ENCODE measurements at places on chromosomes 2 and 18.
A peak's percentile ranks its signal among the peaks of the same experiment; 100 is the strongest.

GRCh38 chr2:26576565-26577441, 64.4 kb downstream of the CIB4 start:
- no peak for DNase-seq

DNA sequence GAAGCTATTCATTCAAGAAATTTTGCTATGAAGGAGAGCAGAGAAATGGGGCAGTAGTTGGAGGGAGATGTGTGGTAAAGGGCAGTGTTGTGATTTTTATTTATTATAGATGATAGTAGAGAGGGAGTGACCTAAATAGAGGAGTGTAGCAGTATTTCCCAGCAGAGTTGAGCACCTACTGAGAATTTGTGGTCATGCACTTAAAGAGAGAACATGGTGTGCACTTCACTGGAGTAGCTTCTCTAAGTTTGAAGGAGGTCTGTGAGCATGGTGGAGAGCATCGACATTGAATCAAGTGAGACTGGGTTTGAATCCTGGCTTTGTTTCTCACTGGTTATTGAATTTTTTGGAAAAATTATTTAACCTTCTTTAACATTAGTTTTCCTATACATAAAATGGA, 129.2 kb downstream of the AQP4 start:
- no peak for DNase-seq

GRCh38 chr2:10601866-10602566, 87.8 kb downstream of the NOL10 start:
- DNase-seq: no peak

GRCh38 chr18:32588191-32588590, 117.5 kb upstream of the GAREM1 start:
- DNase-seq: no peak

DNA sequence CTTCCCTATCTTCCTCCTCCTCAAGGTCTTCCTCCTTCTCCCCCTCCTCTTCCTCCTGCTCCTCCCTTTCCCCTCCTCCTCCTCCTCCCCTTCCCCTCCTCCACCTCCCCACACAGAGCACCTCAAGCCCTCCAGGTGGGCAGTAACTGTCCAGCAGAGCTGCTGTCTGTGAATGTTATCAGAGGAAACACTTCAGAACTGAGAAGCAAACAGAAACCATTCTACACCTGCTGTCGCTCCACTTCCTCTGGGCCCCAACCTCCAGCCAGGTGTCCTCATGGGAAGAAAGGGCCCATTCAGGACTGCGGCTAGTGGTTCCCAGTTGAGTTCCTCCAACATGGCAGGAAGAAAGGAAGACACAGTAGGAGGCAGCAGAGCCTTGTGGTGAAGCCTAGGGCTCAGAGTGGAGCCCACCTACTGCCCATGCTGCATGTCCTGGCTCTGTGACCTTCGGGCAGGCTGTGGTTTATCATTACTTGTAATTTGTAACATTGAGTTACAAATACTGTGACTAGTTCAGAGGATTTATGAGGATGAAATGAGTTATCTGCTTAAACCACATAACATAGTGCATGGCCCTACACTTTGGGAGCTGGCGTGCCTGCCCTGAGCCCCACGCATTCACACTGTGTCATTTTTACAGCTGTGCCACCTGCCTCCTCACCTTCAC, 165.9 kb upstream of the ID2 start:
- no peak for DNase-seq

GRCh38 chr2:184906709-184907108, 308.4 kb downstream of the ZNF804A start:
- no peak for DNase-seq

- no peak for DNase-seq
Observed at GRCh38 chr2:238320648-238321281, 447 bp downstream of the TRAF3IP1 start.

DNA sequence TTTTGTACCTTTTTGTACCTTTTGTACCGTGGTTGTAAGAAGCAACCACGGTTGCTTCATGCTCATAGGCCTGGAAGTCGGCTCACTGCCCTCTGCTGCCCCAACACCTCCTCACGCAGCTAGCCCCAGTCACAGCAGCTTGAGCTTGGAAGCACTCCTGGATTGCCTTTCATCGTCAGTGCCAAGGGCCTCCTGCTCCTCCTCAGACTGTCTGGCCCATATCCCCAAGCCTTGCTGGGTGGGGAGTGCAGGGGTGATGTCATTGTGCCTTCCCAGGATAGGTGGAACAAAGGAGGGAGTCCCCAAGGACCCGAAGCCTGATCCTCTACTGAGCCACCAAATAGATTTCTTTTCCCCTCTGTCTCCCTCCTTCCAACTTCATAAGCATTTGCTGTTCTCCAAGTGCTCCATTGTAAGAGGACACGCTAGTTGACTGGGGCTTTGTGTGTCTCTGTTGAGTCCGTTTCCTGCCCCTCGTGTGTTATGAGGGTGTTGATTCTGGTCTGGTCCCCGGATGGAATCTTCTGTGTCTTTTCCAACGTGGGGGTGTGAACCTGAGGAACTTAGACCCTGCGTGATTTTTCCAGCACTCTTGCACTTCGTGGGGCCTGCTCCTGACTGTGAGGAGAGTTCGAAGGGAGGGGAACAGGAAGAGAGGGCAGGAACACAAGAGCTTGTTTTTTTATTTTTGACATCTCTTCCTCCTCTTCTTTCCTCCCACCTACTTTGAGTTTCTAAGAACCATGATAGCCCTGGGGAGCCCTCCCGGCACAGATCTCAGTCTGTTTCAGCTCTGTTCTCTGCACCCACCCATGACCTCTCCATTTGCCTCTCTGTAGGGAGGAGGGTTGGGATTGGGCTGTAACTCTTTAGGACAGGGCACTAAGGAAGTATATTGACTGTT, 127.2 kb upstream of the EML6 start:
- peak; percentile 81 for DNase-seq

GRCh38 chr2:59936048-59936447, 617.4 kb downstream of the BCL11A start:
- no peak for DNase-seq

- DNase-seq: no peak
Observed at GRCh38 chr2:75022516-75022915, 64.1 kb downstream of the POLE4 start.

DNA sequence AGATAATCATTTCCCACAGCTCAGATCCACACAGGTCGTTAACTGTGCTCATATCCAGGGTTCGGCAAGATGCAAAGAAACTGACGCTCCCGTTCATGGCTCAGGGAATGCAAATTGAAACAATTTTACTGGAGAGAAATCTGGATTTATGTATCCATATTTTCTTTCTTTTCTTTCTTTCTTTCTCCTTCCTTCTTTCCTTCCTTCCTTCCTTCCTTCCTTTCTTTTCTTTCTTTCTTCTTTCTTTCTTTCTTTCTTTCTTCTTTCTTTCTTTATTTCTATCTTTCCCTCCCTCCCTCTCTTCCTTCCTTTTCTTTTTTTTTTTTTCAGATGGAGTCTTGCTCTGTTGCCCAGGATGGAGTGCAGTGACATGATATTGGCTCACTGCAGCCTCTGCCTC, 20.0 kb upstream of the POMC start:
- no peak for DNase-seq

DNA sequence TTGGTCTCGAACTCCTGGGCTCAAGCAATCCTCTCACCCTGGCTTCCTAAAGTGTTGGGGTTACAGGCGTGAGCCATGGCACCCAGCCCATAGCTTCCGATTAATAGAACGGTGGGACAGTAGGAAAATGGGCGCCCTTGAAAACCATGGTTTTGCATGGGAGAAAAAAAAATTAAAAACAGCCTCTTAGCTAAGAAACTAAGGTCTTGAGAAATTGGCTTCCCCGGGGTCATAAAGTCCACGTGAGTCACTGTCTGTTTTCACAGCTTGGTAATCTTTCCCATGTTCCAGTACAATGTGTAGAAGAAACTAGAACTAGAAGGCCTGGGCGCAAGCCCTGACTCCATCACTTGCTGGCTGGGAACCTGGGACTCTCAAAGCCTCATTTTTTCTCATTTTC, 20.7 kb downstream of the B3GNT2 start:
- peak; percentile 73 for DNase-seq

GRCh38 chr2:119574108-119574815, 30.0 kb downstream of the CFAP221 start:
- no peak for DNase-seq

DNA sequence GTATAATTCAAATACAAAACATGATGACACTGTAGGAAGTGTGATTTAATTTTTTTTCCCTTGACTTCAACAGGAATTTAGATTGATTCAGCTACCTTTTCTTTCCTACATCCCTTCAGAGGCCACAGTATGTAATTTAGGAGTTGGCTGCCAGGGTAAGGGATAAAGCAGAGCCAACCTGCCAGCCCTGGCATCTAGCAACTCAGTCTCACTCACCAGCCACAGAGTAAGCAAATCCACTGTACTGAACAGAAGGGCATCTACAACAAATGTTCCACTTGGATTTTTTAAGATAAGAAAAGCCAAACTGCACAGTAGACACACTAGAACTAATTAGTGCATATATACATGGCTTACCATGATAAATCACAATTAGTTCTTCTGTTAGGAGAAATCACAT, 54.3 kb upstream of the PEX13 start:
- no peak for DNase-seq

- DNase-seq: no peak
Observed at GRCh38 chr2:19809206-19809605, 92.6 kb downstream of the TTC32 start.

DNA sequence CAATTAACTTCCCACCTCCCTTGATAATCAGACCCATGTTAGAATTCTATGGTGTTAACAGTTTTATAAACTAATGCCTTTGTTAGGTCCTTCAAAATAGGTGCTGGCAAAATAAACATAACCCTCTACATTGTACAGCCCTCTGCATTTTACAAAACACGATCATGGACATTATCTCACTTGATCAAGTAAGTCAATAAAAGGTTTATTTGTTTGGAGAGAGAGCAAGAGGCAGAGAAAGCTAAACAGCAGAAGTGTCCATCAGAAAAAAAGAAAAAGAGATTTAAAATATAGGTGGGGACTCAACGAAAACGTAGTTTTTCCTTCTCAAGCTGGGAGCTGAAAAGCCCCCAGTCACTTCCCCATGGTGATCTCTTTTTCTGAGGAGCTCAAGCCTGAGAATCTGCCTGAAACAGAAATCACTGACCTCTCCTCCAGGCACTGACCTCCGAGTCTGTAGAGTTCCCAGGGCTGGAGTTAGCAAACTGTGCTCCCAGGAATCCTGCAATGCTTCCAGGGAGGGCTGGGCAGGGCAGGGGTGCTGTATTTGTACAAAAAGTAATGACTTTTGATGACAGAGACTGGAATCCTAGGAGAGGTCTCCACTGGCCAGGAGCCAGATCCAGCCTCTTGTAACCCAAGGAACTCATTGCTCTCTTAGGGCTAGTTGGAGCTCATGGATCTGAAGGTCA, 137.8 kb upstream of the KLHL29 start:
- DNase-seq: no peak

- DNase-seq: no peak
Observed at GRCh38 chr2:1892529-1893250, 148.4 kb upstream of the PXDN start.

GRCh38 chr2:209331291-209331844, 92.5 kb upstream of the MAP2 start:
- DNase-seq: no peak

- no peak for DNase-seq
Observed at GRCh38 chr2:201136889-201137321, 20.9 kb downstream of the CFLAR start.

- DNase-seq: no peak
Observed at GRCh38 chr2:64655873-64656272, 2.2 kb upstream of the SERTAD2 start.

DNA sequence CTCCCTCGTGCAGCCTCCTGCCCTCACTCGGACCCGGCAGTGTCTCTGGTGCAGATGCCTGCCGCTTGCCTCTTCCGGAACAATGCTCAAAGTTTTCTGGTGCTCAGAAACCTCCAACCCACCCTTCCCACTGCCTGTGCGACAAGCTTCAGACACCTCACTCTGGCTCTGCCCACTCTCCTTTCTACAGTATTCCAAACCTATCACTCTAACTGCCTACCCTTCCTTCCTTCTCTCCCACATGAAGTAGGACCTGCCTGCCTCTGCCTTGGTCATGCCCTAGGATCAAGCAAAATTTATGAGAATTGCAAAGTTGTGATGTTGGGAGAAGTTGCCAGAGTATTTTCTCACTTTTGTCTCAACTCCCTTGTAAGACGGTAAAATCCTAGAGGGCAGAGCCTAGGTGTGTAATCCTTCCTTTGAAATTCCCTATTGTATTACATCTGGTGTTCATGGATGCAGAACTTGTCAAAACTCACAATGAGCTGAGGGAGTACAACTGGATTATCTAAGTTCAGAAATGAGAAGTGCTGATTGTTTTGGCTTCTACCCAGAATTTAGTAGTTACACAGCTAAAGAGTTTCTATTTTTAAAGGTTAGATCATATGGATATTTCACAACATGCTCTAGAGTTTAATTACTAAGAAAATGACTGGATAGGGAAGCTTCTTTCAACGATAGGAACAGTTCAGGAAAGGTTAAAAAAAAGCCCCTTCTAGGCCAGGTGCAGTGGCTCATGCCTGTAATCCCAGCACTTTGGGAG, 7.2 kb downstream of the NPC1 start:
- no peak for DNase-seq

- no peak for DNase-seq
Observed at GRCh38 chr2:127324635-127325034, 30.7 kb upstream of the ERCC3 start.

DNA sequence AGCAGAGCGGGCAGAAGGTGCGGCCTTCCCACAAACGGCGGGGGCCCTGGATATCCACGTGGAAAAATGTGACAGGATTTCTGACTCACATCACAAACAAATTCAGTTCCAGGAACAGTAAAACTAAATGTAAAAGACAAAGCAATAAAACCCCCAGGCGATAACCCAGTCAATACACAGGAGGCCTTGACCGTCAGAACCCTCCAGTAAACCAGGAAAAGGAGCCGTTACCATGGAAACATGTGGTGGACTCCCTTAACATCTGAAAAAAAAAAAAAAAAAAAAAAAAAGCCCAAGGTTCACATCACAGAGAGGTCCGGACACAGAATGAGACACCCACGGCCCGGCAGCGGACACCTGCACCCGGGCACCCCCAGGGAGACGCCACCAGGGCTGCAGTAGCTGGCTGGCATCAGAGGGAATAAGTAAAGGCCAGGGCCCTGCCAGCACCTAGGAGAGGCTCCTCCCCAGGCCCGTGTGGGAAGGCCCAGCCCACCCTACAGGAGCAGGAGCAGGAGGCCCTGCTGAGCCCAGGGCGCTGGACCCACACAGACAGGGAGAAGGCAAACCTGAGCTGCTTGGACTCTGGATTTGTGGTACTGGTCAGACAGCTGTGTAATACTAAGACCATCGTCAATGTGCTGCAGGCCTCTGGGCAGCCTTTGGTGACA, 83.7 kb downstream of the TMEM18 start:
- no peak for DNase-seq

GRCh38 chr2:241868661-241869081, 858 bp upstream of the RTP5 start:
- no peak for DNase-seq

GRCh38 chr2:139819273-139819796, 1039.1 kb upstream of the NXPH2 start:
- no peak for DNase-seq

GRCh38 chr2:222134654-222135053, 164.1 kb downstream of the PAX3 start:
- no peak for DNase-seq
